ENCODE measurements at places on chromosomes 4 and X.

DNA sequence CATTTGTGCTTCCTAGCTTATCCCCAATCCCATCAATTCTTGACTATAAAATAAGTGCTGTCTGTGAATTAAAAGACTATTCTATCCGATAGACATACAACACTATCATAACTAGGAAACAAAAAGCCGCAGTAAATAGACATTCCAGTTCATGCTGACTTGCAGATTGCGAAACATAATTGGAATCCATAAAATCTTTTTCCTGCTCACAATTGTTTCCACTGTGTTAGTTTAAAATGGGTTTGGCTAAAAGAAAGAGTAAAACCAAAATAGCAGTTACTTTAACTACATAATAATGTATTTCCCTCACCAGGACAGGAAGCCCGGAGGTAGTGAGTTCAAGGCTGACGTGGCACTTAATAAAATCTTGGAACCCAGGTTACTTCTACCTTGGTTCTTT, 17.2 kb downstream of the SMIM31 start:
- no peak for DNase-seq

DNA sequence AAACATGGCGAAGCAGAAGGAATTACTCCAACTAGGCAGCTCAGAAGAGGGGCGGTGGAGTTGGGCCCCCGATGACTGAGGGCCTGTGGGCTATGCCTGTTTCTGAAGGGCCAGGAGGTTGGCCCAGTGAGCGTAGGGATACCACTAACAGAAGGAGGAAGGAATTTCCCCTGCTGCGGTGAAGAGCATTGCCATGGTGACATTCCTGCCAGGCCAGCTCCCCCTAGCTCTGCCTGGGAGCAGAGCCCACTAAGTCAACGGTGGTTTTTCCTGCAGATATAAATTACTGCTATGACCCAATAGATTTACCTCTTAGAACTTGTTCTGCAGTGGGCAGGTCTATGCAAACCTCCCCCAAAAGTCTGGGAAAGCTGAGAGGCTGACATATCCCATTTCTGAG, 28.9 kb upstream of the HMX1 start:
- no peak for DNase-seq

- DNase-seq, result no peak
These were observed 9.0 kb downstream of the RNF150 start for GRCh38 chr4:141124224-141124623.

DNA sequence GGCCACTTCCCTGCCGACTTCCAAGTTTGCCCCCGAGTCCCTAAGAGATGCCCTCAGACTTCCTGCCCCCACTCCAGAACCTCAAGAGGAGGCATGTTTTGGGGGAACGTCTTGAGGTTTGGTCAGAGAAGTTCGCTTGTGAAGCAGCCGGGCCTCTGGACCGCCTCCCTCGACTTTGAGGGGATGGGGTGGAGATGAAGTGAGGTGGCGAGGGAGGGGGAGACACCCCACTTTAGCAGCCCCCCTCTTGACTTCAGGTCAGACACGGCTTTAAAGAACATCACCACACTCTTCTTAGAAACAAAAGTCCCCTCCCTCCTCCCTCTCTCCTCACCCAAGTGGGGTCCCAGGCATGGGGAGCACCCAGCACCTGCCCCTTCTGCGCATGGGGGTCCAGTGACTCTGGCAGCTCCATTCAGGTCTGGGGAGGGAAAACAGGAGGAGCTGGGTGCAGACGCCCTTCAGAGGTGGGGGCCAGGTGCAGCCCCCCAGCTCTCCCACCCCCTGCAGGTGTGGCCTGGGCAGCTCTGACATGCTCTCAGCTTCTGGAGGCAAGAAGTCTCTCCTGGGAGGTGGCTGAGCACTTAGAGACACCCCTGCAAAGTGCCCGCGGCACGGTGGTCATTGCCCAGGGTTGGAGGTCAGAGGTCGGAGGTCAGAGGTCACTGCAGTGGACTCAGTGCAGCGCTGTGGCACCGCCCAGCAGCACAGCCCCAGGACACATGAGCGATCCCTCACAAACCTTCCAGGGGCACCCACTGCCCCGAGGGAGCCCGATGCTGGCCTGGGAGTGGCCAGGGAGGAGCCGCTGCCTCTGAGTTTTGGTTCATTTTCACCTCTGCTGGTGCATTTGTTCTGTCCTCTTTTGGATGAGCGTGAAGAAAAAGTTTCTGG, 108.8 kb downstream of the CPZ start:
- DNase-seq, result no peak

DNA sequence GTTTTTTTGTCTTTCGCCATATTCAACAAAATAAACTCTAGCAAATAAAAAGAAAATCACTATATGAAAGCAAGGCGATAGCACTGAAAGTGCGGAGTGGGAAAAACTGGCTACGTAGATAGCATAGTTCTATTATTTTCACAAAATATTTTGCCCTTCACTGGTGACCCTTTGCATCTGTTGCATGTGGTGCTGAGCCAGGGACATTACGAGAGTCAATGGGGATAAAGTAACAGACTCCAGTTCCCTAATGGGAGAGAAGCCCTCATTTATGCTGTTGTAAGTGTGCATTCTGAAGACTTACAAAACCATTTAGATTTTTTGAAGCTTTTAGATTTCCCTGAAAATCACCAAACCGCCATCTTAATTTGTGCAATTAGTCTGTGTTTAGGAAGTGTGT, 501.6 kb downstream of the PPARGC1A start:
- no peak for DNase-seq

- no peak for DNase-seq
These were observed 608 bp downstream of the RAPGEF2 start for GRCh38 chr4:159103384-159103990.

DNA sequence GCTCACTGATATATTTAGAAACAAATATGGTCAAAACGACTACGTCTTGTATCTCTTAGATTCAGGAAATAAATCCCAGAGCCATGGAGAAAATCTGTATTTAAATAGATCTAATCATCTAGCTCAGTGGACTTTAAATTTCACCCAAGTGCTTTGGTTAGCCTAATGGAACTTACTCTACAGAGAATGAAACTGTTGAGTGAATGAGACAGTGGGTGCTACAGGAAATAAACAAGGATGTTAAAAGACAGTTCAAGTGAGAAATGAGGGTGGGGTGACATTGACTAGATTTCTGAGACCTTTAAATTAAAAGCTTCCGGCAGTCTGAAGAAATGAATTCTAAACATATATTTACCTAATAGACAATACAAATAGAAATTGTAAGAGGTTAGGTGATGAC, 2197.0 kb downstream of the ARAP2 start:
- DNase-seq, result no peak

DNA sequence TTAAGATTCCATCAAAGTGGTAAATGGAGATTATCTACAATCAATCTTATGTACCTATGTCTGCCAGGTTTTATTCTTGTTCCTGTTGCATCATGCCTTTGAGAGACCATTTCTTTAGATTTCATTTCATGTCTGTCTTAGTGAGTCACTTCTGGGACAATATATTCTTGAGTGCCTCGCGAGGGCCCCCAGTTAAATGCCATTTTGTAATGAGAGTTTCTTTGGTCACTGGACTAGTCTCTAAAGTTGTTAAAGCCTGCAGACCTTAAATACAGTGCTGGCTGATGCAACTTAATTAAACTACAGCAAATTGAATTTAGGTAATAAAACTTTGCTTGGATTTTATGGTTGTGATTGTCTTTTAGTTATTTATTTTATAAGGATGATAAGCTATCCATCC, 87.2 kb upstream of the PITX2 start:
- no peak for DNase-seq

DNA sequence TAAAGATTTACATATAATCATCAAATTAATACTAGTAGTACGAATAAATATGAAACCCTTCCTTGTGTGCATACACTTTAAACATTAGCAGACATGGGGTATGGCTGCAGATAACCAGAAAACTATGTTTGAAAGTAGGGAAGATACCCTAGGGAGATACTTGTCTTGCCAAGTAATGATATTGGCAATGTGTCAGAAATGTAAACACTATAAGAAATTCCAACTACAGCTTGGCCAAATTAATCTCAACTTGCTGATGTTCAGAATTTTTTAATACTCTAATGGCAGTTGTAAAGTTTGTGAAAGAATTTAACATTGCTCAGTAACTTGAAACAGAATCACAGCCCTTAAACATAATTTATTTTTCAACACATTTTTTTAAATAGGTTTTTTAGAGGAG, 27.4 kb upstream of the HPGD start:
- no peak for DNase-seq

- DNase-seq, result peak; percentile 2
These were observed 1.8 kb downstream of the SPIN4 start for GRCh38 chrX:63349307-63349706.

DNA sequence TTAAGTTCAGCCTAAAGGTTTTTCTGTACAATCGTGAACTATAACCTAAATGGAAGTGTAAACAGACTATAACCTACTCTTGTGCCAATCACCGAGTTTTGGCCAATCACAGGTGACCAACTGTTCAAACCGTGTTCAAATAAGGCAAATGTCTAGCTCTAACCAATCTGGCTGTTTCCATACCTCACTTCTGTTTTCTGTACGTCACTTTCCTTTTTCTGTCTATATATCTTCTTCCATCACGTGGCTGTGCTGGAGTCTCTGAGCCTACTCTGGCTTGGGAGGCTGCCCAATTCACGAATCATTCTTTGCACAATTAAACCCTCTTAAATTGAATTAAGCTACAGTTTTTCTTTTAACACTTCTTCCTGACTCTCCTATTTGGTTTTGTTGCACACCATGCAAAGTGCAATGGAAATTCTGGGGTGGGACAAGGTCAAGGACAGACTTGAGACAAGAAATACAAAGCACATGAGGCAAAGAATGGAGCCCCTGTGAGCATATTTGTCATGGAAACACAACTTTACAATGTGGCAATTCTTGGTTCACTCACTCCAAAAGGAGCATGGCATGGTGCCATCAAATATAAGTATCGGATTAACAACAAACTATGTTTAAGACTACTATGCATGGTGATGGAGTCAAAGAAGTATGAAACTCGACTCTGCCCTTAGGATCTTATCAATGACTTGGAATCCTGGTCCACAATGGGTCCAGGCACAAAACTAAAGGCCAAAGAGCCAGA, 115.7 kb upstream of the FAM9B start:
- no peak for DNase-seq

GRCh38 chrX:17164941-17165340, 210.1 kb upstream of the NHS start:
- DNase-seq, result no peak

DNA sequence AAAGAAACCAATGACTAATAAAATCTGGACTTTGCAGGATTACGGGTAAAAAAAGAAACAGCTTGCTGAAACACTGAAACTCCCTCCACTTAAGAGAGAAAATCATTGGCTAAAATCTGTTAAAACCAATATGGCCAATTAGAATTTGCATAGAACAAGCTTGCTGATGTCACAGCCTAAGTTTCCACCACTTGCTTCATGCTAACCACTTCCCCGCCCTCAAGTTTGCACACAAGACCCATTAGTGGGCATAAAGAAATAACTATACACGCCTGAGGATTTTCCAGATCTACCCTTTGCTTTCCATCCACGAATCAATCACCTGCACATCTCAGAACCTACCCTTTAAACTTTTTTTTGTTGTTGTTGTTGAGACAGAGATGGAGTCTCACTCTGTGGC, 42.7 kb upstream of the PHEX start:
- DNase-seq, result no peak

DNA sequence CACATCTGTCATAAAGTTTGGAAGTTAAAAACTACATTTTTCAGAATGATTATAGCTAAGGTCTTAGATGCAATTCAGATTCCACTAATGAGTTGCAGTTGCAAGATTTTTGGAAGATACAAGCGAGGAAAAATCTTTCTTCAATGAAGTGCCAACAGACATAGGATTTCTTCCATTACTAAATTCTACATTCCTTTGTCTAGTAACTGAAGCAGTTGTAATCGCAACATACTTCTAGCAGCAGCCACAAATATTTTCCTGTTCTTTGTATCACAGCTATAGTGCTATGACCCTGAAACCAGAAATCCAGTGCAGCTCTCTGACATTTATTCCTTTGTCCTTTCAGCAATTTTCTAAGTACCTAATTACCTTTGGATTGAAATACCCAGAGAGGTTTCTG, 225.2 kb upstream of the SLIT2 start:
- no peak for DNase-seq

GRCh38 chr4:112038861-112039260, 106.4 kb upstream of the FAM241A start:
- DNase-seq, result no peak

DNA sequence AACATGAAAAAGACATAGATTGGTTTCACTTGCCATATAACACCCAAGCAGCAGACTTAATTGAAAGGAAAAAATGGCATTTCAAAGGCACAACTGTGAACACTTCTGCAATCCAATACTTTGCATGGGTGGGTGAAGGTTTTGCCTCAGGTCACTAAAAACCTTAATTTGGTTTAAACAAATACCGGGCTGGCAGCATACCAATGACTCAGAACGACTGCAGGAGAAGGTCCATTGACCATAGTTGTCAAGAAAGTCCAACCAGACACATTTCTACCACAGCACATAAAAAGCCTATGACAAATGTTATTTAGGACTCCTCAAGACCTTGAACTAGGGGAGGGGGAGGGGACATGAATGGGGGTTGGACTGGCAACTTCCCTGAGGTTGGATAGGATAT, 183.6 kb upstream of the TRPC5 start:
- DNase-seq, result no peak

- no peak for DNase-seq
These were observed 339.0 kb upstream of the DDX53 start for GRCh38 chrX:22660756-22661155.

GRCh38 chrX:108590496-108590895, 145.9 kb downstream of the IRS4 start:
- DNase-seq, result no peak

DNA sequence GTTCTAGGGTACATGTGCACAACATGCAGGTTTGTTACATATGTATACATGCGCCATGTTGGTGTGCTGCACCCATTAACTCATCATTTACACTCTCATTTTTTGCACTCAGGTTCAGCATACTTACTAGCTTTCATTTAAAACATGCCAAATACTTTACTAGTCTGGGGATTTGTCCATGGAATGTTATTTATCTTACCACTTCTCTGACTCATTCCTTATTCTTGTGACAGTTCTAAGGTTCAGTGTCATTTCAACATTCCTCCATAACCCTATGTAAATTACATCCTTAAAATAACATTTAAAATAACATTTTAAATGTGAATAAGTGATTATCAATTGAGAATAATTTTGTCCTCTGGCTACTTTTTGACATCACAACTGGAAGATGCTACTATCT, 19.5 kb upstream of the SYTL5 start:
- DNase-seq, result no peak

- no peak for DNase-seq
These were observed 26.9 kb upstream of the CYBB start for GRCh38 chrX:37752936-37753335.

- no peak for DNase-seq
These were observed 577.1 kb downstream of the GALNTL6 start for GRCh38 chr4:172390331-172390730.

DNA sequence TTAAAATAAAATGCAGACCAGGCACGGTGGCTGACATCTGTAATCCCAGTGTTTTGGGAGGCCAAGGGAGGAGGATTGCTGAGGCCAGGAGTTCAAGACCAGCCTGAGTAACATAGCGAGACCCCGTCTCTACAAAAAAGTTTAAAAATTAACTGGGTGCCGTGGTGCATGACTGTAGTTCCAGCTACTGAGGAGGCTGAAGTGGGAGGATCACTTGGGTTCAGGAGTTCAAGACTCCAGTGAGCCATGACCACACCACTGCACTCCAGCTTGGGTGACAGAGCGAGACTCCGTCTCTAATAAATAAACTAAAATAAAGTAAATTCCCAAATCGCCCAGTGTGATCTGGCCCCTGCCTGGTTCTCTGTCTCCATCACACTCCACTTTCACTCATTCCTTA, 43.7 kb downstream of the TENM3 start:
- no peak for DNase-seq
